ENCODE measurements at places on chromosomes 13 and 19. TPM values are rescaled to one million over a fixed set of nuclear protein-coding genes. Genes with fewer than 3 reads are reported as not detected.

The SPACA7 gene
- not detected for total RNA-seq

The SERPINE3 gene
- not detected for total RNA-seq

The SIGLEC10 gene
- not detected for total RNA-seq

The WTIP gene
- total RNA-seq = 43.9 TPM

The MAMSTR gene
- total RNA-seq = 0.36 TPM

The QPCTL gene
- total RNA-seq = 15.6 TPM

The TNNI3 gene
- total RNA-seq = not detected

The ZNF382 gene
- total RNA-seq = 12.3 TPM

The PAN3 gene
- total RNA-seq = 31.8 TPM

The COL4A2 gene
- 267 TPM for total RNA-seq

The CACNG7 gene
- total RNA-seq = not detected

The KLK14 gene
- total RNA-seq = not detected
